ENCODE measurements at places on chromosomes 5 and 9.

DNA sequence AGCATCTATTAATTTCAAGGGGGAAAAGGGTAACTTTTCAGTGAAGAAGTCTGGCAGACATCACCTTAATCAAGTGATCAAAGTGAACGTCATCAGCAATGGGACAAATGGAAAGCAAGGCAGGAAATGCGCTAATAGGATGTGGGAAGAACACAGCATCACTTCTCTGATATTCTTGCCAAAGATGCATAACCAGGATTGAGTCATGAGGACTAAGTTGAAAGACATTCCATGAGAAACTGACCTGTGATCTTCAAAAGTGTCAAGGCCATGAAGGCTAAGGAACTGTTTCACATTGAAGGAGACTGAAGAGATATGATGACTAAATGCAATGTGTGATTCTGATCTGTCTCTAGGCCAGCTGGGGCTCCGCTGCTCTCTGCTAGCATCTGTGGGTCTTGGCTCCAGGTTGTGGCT, 92.9 kb downstream of the NDFIP1 start:
- DNase-seq = no peak

- DNase-seq = no peak
Measured at GRCh38 chr9:115135821-115136778, 18.1 kb upstream of the TNC start.

DNA sequence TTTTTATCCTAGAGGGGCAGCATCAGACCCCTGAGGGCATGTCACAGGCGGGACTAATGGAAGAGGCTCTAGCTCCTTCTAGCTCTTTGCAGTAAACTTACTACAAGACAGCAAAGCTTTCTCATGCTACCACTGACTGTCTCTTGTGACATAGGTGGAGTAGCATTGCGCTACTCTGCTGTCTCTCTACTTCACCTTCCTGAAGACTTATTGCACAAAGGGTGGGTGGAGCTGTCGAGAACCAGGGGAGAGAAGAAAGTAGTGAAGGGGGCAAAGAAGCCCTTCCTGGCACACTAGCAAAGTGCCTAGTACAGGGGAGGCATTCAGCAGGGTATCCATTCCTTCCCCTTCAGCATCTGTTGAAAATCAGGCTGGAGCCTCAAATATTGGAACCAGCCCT, 36.1 kb upstream of the NEK6 start:
- DNase-seq = no peak

GRCh38 chr5:30725073-30725472, 468.4 kb upstream of the CDH6 start:
- no peak for DNase-seq

Data from GM12864 (cell line).